ENCODE measurements at places on chromosomes 5 and 9.

DNA sequence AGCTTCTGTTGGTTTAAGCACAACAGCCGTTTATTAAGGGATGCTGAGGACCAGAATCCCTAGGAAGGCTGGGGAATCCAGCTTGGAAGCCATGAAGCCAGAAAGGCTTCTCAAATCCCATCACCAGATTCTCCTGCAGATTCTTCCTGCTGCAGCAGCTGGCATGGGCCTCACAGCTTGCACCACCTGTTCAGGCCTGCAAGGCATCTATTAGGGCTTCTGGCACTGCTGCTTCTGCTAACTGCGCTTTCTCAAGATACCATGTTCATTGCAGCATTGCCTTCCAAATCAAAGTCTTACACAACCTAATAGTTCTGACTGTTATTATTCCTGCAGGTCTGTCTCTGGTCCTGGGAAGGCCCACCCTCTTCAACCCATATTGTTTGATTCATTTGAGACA lies 51.2 kb upstream of the ZNF366 start:
- DNase-seq = peak; percentile 64

DNA sequence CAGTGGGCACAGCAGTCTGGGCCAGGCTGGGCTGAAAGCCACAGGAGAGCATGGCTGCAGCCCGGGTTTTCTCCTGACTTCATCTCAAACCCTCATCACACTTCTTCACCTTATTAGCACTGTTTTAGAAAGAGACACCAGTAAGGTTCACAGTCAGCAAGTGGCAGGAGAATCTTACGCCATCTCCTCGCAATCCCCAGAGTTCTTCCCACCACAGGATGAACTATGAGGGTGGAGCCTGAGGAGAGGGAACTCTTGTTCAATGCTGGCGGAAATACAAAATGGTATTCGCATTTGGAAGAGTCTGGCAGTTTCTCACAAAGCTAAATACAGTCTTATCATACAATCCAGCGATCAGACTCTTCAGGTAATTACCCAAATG lies 14.7 kb downstream of the BICD2 start:
- DNase-seq = no peak

DNA sequence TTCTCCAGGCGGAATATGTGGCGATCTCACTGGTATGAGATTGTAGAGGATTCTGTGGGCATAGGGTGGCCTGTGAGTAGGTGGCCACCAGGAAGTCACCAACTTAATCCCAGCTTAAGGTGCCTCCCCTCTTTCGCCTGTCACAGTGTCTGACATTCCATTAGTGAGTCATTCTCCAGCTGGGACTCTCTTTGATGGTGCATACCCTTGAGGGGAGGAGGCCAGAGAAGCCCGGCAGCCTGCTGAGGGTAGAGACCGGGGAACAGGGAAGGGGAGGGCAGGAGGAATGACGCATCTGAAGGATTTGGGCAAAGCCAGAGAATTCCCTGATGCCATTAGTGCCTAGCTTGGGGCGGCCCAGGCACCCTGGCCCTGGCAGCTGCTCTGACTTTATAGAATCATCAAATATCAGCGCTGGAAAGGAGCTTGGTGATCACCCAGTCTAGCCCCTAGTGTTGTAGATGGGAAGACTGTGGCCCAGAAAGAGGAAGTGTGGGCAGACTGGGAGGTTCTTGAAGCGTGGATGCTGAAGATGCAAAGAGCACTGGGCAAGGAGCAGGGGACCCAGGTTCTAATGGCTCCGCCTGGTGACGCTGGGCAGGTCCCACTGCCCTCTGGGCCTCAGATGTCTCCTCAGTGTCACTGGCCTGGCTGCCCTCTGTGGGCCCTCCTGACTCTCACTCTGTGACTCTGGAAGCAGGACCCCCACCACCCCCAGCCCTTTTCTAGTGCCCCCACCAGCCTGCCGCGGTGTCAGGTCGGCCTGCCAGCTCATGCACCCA lies 41.4 kb downstream of the DAB2IP start:
- DNase-seq = no peak

DNA sequence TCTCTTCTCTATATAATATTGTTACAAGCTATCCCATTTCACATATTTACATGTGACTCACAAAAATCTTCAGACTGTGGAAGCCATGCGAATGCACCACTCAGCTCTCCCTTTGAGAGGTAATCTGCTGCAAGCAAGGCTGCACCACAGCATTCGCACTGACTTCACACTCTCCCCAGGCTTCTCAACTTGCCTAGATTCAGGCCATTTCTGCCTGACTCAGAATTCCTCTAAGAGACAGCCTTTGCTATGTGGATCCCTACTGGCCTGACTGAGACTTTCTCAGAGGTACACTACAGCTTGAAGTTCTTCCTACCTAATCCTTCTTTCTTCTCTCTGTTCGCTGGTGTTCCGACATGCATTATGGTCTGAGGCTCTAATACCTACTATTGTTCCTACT lies 21.1 kb upstream of the DMRTA1 start:
- DNase-seq = no peak

DNA sequence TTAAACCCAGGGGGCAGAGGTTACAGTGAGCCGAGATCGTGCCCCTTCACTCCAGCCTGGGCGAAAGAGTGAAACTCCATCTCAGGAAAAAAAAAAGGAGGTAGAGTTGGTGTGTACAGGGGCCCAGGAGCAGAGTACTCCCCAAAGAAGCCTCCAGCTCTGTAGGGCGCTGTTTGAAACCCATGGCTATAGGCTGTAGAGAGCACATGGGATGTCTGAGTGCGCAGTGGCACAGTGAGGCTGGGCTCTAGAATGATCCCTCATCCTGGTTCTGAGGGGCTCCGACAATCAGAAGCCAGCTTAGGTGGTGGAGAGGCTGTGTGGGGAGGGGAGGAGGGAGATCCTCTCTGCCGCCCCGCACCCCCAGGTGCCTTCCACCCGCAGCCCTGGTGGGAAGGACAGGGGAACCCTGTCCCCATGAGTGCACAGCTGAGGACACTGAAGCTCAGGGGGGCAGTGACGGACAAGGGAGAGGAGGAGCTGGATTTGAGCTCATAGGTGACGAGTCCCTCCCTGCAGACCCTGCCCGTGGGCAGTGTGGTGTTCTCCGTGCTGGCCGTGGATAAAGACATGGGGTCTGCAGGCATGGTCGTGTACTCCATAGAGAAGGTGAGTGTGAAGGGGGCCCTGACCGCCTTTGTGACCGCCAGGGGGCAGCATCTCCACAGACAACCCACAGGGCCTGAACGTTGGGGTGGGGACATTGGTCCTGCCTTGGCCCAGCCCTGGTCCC lies 24.6 kb downstream of the CDHR2 start:
- DNase-seq = peak; percentile 54

GRCh38 chr9:124132671-124133147 lies 121.1 kb downstream of the LHX2 start:
- DNase-seq = no peak

- DNase-seq = peak; percentile 82
Observed at GRCh38 chr9:113621980-113622379, 158.5 kb downstream of the RGS3 start.

- DNase-seq = no peak
Observed at GRCh38 chr5:8814105-8814504, 731.8 kb downstream of the SEMA5A start.

GRCh38 chr5:119383008-119383407 lies 27.2 kb downstream of the TNFAIP8 start:
- no peak for DNase-seq

- DNase-seq = no peak
Observed at GRCh38 chr5:164713682-164714081, 1208.3 kb downstream of the MAT2B start.

DNA sequence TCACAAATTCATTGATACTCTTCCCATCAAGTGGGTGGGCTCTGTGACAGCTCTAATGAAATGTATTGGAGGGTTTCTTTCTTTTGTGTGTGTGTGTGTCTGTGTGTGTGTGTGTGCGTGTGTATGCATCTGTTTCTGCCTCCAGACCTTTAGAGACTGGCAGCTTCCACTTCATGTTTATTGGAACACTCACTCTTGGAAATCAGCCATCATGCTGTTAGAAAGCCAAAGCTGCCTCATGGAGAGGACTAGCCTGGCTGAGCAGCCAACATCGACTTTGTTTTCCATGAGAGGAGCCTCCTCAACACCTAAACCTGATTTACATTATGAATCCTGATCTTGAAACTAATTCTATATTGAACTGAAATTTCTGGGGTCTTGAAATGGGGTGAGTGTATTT lies 128.5 kb upstream of the FAM174A start:
- no peak for DNase-seq

GRCh38 chr9:36760667-36761420 lies 188.1 kb downstream of the MELK start:
- no peak for DNase-seq

- DNase-seq = no peak
Observed at GRCh38 chr9:123647145-123647544, 282.8 kb downstream of the DENND1A start.

DNA sequence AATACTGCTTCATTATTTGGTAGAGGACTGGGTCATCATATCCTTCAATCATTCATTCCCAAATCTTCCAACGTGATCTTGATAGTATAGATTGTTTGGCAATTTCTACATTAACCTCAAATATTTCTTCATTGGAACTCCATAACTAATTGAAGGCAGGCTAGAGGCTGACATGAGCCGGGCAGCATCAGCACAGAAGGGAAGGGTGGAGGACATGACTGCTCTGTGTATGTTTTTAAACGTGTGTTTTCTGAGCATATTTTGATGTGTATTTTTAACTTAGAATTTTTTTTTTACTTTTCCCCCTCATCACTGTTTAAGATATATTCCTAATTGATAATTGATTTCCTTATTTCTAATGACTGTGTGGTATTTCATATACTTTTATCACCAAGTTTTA lies 12.6 kb downstream of the DDX4 start:
- no peak for DNase-seq

- no peak for DNase-seq
Observed at GRCh38 chr9:37121881-37122280, 1.5 kb downstream of the ZCCHC7 start.

DNA sequence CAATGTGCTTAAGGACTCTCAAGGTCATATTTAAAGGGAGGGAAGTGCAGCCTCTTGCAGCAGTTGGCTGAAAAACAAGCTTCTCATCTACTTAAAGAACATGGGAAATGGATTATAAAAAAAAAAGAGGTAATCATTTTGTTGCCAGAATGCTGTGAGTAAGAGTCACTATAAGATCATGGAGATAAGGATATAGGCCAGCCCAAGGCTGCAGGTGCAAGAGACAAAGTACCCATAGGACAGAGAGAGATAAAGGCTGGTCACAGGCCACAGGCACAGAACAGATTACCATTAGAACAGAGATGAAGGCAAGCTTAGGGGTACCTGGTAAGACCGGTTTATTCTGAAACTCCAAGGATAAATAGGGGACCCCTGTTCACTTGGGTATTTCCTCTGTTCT lies 70.5 kb downstream of the CDKN2A start:
- DNase-seq = no peak

GRCh38 chr5:172707285-172708182 lies 63.5 kb downstream of the DUSP1 start:
- DNase-seq = no peak

GRCh38 chr9:125505988-125506438 lies 201.0 kb downstream of the MAPKAP1 start:
- peak; percentile 30 for DNase-seq

GRCh38 chr9:113657765-113658544 lies 194.4 kb downstream of the RGS3 start:
- peak; percentile 91 for DNase-seq

DNA sequence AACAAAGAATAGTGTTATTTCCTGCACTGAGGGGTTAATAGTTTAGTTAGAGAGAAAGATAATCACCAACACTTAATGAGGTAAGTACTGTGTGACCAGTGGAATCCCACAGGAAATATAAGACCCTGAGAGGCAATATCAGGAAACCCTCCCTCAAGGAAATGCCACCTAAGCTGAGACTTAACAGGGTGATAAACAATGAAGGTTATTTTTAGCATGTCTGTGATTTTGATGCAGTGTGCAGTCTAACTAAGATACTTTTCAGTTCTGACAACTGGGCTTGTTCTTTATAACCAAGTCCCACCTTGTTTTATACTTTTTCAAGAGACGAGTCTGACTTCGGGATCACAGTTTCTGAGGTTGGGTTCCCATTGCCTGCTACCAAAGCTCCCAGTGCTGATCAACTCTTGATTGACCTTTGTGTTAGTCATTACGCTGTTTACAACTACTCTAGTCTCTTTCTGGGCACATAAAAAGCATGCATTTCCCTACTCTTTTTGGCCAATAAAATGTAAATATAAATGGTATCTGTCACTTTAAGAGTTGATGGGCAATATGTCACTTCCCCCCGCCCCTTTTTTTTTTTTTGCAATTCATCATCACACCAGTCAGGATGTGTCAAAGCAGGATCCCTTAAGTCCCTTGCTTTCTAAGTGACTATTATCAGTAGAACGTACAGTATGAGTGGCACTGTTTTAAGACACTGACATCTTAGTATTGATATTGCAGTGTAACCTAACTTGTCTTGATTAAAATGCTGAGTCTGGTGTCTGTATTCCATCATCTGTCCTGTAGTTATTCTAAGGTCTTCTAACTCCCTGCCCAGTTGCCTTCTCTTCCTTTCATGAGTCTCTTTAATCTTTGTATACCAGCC lies 31.4 kb downstream of the C6 start:
- no peak for DNase-seq
